HS-27A (cell line): ENCODE measurements at places on chromosomes 5 and 9.

GRCh38 chr5:67395790-67396418 lies 199.3 kb upstream of the CD180 start:
- DNase-seq: no peak

- DNase-seq: no peak
These were observed 4.4 kb upstream of the DIPK1B start for GRCh38 chr9:136707849-136708517.

GRCh38 chr5:75885849-75886596 lies 168.8 kb upstream of the POC5 start:
- DNase-seq: no peak

GRCh38 chr9:88971131-88971960 lies 19.9 kb upstream of the S1PR3 start:
- DNase-seq: no peak

DNA sequence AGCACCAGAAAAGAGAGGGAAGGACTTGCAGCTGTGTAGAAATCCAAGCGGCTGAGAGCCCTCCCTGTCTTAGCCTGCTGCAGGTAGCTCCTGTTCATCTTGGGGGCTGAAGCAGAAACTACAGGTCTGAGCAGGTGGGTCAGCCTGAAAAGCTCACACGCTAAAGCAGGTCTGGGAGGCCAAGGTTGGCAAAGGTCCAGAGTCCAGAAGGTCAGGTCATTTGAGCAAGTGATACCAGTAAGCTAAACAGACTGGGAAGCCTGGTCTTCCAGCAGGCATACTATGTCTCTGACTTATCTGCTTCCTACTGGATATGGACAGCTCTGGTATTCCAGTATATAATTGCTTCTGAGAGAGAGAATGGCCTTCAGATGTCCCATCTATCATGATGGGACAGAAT lies 26.2 kb downstream of the PTCD2 start:
- no peak for DNase-seq

DNA sequence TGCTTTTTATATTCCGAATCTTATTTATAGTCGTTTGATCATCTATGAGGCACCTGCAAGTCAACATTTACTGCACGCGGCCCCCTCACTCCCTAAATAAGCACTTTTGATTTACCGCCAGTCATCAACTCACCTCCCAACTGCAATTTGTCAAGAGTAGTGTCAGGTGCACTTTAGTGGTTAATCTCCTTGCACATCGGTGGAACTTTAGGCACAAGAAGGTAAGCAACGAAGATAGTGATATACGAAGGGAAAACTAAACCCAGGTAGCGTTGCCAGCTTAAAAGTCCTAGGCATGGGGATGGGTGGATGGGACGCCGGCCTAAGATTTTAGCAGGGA lies 513 bp upstream of the RNF180 start:
- DNase-seq: no peak

- no peak for DNase-seq
These were observed 4.8 kb downstream of the SURF6 start for GRCh38 chr9:133331221-133331620.

DNA sequence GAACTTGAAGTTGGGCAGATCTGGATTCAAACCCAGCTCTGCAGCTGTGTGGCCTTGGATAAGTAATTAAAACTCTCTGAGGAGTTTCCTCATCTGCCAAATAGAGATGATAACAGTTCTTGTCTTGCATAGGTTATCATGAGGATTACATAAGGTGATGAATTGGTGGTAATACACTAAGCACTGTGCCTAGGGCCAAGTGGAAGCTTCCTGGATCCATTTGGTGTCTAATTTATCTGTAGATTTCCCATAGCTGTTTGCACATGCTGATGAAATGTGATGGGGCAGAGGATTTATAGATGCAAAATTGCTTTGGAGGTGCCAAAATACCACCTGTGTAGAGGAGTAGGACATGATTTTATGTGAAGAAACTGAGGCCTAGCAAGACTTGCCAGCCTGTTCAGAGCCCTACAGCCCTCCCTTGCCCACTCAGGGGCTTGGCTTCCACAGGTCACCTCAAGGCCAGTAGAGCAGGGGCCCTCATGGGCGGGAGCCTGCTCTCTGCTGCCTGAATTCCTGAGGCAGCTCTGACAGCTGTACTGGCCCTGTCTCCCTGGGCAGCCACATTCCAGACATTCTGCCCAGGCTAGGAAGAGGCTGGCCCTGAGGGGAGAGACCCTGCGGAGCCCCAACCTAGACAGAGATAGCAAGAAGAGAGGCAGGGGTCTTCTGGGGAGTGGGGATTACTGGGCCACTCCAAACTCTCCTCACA lies 5.9 kb upstream of the FAT2 start:
- no peak for DNase-seq

DNA sequence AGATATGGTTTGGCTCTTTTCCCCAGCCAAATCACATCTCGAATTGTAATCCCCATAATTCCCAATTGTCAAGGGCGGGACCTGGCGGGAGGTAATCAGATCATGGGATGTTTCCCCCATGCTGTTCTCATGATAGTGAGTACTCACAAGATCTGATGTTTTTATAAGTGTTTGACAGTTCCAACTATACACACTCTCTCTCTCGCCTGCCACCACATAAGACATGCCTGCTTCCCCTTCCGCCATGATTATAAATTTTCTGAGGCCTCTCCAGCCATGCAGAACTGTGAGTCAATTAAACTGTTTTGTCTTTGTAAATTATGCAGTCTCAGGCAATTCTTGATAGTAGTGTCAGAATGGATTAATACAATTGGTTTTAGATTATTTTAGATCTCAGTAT lies 475.7 kb upstream of the CYLC2 start:
- DNase-seq: no peak

GRCh38 chr9:31500422-31500821 lies 884.0 kb upstream of the ACO1 start:
- no peak for DNase-seq

DNA sequence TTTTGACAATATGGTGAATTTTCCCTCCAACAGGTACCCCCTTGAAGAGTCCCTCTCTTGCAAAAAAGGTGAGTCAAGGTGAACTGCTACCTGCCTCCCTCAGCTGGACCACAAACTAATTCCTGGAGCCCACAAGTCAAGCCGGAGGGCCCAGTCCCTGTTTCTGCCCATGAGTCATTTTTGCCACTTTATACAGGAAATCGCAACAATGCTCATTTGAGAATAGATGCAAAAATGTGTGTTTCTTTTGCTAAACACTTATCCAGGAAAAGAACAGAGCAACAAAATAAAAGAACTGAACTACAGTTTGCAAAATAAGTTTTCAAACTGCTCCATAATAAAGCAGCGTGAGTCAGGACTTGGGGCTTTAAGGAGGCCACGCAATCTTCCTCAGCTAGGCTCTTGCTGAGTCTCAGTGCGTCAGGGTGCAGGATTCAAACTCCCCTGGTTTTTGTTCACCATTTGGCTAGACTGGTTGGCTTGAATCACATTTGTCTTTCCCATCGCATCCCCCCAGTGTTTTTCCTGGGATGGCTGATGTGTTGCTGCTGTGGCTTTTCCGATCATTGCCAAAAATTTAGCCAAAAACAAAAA lies 102.7 kb downstream of the GOLPH3 start:
- no peak for DNase-seq

DNA sequence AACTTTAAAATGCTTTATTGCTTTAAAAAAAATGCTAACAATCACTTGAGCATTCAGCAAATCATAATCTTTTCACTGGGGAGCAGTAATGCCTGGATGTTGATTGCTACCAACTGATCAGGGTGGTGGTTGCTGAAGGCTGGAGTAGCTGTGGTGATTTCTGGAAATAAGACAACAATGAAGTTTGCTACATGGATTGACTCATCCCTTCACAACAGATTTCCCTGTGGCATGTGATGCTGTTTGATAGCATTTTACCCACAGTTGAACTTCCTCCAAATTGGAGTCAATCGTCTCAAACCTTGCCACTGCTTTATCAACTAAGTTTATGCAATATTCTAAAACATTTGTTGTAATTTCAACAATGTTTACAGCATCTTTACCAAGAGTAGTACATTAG lies 83.3 kb downstream of the MLLT3 start:
- DNase-seq: no peak

DNA sequence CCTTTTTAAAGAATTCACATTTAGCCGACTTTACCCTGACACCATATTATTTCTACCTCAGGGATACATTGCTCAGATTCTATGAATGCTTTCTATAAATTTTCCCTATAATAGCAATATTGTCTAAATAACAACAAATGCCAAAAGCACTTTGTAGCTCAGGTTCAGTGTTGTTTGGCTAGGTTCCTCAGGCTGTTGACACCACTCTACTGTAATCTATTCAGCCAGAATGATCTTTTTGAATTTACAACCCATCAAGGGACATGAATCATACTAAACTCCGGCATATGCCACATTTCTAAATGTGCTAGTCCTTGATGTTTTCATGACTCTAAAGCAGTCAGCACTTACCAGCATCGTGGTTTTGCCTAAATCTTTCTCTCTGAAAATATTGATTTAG lies 641.5 kb upstream of the CDH10 start:
- no peak for DNase-seq

- no peak for DNase-seq
These were observed 296.6 kb downstream of the FBXL7 start for GRCh38 chr5:15796557-15796956.

GRCh38 chr5:50501491-50502228 lies 60.6 kb upstream of the EMB start:
- DNase-seq: no peak
